Astrocyte of the spinal cord (primary cell): ENCODE measurements at places on chromosomes 4 and X.

DNA sequence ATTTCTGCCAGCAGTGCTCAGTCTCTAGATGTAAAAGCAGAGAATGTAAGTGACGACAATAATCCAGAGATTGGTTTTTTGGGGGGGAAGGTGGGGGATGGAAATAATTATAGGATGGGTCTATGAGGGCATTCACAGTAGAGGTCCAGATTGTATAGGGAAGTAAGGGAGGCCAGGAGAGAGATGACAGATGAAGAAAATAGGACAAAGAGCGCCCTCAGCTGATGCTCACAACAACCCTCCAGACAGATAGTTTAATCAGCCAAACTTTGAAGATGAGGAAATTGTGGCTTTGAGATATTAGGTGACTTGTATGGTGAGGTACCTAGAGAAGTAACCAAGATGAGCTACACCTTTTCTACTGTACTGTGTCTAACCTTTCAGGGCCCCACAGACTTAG, 137.9 kb downstream of the MAGEB17 start:
- DNase-seq, result no peak

DNA sequence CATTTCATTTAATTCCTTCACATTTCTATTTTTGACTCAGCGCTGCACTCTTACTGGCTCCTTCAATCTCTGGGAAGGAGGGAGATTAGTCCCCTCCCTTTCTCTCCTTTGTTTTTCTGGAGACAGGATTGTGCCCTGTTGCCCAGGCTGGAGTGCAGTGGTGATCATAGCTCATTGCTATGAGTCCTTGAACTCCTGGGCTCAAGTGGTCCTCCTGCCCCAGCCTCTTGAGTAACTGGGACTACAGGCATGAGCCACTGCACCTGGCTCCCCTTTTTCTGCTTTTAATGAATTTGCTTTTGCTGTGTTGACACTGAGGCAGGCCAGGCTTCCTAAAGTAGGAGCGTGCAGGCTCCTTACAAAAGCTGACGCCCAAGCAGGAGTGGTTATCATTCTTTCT, 10.5 kb downstream of the TBC1D14 start:
- no peak for DNase-seq

GRCh38 chrX:108516184-108516583, 76.5 kb downstream of the COL4A5 start:
- peak; percentile 66 for DNase-seq

DNA sequence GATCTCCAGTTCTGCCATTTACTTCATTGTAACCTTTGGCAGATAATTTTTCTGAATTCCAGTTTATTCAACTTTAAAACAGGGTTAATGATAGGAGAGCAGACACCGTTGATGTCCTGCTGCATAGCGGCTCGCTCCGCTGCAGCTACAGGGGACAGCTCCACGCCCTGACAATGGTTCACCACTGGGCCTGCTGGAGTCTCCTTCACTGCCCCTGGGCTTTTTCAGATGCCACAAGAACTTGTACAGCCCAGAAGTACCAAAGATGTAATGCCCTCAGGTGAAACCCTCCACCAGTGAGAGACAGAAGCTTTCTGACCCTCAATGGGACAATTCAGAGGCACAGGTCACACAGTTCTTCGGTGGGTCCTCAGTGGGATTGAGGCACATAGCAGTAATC, 22.7 kb upstream of the SEPTIN11 start:
- no peak for DNase-seq

GRCh38 chr4:91914176-91914804, 389.5 kb upstream of the GRID2 start:
- DNase-seq, result no peak

DNA sequence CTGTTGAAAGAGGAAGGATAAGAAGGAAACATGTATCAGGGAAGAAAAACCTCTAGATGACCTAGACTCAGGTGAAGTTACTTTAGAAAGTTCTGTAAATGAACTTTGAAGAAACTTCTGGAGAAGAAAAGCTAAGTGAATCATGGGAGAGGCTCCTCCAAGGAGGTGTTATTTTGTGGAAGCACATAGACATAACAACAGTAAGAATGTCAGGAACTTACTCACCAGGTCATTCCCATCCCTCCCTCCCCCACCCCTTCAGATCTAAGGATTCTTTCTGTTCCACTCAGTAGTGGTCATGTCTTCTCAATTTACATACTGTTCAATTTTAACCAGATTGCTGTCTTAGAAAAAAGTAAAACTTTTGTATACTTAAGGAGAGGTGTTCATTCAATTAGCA, 310.5 kb upstream of the DDX53 start:
- DNase-seq, result peak; percentile 11
